Fibroblast of mammary gland (primary cell): ENCODE measurements at places on chromosomes 2 and 18.

DNA sequence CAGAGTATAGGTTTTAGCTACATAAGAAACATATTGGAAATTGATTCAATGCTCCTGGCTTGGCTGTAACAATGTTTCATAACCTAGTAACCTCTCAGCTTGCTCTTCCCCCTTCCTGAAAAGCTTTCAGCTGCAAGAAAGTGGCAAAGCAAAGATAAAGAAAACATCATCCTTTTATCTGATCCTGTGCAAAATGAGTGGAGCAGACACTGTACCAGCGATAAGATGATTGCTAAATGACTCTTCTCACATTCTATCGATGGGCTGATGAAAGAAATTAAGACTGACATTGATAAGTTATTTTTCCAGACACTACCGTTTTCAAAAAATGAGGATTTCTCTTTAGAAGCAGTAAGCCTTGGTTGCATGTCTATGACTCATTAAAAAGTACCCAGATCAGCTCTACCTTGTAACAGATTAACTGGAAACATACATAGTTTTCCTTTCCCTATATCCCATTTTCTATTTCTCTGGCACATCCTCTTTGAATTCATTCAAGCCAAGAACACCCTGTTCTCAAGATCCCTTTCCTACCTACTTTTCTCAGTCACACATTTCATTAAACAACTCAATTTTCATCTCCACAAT, 87.1 kb upstream of the LYPD1 start:
- no peak for DNase-seq

DNA sequence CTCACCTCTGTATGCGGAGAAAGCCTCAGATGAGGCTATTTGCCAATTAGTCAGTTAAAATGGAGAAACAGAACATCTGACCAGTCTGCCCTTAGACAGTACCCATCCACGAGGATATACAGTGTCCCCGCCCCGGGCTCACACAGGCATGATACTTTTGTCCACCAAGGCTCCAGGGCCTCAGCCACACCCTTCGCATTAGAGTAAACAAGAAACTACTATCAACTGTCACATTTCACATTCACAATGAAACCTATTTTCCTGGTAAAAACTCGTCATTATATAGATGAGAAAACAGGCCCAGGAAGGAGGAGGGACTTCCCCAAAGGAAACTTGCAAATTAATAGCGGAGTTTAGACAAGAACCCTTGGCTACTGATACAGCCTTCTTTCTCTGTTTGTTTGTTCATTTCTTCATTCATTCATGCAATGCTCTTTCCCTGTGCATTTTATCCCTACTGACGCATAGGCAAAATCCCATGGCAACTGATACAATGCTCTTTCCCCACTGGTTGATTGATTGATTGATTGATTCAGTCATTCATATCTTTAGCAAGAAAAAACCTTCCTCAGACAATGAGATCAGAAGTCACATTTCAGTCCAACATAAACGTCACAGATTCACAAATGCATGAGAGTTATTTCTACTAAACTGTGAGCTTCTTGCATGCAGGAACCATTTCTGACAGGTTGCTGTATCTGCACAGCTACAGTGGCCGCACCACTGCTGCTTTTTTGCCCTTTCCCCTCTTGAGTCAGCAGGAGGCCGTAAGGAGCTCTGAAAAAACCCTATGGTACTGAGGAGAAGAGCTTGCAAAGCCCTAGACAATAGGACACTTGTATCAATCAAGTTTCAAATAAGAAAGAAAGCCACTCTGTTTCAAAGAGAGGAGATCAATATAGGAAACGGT, 777.1 kb downstream of the RNF144A start:
- DNase-seq = no peak

- DNase-seq = no peak
Measured at GRCh38 chr2:186771395-186771794, 77.5 kb downstream of the FAM171B start.

DNA sequence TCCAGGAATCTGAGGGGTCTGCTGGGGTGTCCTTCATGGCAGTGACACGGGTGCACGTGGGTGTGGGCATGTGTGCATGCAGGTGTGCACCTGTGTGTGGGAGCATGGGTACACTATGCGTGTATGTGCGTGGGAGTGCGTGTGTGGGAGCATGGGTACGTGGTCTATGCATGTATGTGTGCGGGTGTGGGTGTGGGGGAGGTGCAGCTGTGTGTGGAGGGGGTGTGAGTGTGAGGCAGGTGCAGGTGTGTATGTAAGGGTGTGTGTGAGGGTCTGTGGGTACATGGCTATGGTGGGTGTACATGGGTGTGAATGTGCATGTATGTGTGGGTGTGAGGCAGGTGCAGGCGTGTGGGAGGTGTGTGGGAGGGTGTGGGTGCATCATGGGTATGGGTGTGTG, 36.3 kb downstream of the EIPR1 start:
- DNase-seq = no peak

GRCh38 chr2:31529256-31529655, 51.5 kb downstream of the SRD5A2 start:
- no peak for DNase-seq

GRCh38 chr2:8520791-8521344, 161.0 kb upstream of the ID2 start:
- peak; percentile 14 for DNase-seq
